ENCODE measurements at places on chromosomes 7 and 10.

DNA sequence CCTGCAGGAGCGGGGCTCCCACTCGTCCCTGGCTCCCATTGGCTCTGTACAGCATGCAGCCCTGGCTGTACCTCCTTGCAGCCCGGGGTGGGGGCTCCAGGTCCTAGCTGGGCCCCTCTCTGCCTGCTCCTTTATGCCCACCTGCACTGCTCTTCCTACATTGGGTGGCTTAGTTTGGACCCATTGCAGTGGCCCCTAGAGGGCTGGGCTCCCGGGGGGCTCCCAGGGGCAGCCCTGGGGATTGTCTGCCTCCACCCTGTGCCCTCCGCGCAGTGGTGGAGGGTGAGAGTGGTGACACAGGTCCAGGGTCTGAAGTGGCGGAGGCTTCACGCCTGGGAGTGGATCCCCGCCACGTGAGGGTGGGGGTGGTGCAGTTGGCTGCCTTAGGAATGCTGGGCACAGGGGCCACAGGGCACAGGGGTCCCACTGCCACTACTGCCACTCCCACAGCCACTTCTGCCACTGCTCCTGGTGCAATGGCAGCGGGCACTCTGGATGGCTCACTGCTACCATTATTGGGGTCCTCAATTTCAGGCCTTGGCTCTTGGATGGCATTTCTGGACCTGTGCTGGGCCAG is 177.1 kb downstream of the ARL4A start:
- DNase-seq = no peak

DNA sequence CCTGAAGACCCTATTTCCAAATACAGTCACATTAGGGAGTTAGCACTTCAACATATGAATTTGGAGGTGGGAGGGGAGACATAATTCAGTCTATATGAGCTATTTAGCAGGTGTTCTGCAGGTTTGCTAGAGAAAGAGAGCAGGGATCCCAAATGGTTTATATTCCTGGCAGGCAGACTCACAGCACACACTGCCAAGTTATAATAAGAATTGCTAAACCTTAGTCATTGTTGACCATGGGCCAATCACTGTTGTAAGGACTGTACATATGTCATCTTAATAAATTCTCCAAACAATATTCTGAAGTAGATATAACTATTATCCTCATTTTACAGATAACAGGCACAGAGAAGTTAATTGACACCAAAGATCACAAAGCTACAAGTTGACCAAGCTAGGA is 1.5 kb upstream of the CCDC3 start:
- DNase-seq = no peak

GRCh38 chr10:120386896-120387295 is 70.1 kb upstream of the PLPP4 start:
- DNase-seq = no peak

DNA sequence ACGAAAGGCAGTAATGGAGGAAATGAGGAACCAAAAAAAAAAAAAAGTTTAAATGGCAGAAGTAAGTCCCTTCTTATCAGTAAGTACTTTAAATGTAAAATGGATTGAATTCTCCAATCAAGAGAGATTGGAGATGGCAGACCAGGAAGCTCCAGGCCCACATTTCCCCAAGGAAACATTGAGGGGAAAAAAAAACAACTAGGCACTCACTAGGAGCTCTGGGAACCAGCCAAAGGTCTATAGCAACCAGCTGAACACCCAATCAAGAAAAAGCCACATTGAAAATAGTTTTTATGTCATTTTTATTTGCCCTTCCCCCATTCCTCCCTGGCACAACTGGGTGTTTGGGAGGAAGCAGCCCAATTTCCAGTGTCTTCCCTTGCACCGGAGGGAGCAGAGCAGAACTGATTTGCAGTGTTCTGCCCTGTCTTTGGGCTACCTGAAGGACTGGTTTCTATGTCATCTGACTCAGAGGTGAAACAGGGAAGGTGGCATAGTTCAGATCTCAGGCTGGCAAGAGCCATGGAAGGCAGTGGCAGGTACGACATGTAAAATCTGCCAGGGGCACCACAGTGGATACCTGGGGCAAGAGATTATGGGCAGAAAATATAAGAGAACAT is 121.9 kb downstream of the SMURF1 start:
- DNase-seq = no peak

- no peak for DNase-seq
Measured at GRCh38 chr10:132208462-132209050, 21.8 kb downstream of the DPYSL4 start.

DNA sequence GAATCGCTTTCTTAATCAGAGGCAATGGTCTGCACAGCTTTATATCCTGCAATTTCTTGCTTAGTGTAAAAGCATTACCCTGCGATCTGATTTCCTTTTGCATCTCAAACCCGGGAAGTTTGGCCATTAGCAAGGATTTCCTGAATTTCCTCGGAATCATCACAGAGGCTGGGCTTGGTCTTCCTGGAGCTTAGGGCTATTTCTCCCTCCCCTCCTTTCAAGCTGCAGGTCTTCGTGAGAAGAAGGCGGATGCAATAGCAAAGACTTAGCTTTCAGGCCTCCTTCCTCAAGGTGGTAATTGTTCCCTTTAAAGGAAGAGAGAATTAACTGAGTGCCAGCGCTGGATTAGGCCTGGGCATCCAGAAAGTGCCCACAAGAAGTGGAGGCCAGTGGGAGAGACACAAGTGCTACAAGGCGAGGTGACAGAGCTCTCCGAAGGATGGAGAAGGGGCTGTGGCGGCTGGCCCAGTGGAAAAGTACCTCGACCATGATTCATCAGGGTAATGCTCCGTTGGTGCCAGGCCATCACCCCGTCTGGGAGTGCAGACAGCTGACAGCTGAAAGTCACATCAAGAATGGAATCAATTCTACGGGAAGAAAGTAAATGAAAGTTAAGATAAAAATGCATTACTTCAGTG is 4.0 kb upstream of the ARMS2 start:
- DNase-seq = no peak

DNA sequence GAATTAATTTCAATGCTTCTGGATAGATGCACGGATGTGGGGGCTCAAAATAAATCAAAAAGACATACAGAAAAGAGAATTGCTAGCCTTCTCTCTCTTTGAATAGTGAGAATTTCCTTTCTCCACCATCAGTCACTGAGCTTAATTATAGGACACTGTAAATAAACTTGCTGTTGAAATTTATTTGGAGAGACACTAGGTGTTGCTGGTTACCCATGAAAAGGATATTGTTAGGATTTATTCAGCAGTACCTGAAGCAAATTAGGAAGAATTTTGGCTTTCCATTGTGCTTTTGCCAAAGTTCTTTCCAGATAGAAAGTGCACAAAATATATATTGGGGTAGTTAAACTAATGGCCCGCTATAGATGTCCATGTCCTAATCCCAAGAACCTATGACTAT is 27.6 kb downstream of the GCC1 start:
- DNase-seq = no peak

GRCh38 chr10:526651-527312 is 162.7 kb downstream of the DIP2C start:
- DNase-seq = no peak

DNA sequence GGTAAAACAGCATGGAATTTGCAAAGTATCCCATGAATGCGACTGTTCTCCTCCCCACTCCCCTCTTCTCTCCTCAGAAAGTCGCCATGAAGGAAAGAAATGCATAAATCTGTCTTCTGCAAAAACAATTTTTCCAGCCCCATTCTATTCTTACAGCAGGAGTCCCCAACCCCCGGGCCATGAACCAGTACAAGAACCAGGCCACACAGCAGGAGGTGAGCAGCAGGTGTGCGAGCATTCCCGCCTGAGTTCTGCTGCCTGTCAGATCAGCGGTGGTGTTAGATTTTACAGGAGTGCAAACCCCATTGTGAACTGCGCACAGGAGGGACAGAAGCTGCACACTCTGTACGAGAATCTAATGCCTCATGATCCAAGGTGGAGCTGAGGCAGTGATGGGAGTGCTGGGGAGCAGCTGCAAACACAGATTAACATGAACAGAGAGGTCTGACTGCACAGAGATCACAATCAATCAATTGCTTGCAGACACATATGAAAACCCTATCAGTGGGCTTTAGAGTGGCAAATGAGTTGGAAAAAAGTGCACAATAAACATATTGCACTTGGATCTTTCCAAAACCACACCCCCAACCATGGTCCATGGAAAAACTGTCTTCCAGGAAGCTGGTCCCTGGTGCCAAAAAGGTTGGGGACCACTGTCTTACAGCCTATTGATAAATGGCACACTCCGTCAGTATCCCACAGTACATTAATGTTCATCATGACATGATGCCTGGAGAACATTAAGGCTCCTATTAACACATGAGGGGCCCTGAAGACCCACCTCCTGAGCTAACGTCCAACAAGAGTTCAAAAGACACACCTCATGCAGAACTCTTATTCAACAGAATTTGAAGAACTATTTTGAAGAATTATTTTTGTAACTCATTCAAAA is 205.0 kb downstream of the PTPRN2 start:
- DNase-seq = no peak

DNA sequence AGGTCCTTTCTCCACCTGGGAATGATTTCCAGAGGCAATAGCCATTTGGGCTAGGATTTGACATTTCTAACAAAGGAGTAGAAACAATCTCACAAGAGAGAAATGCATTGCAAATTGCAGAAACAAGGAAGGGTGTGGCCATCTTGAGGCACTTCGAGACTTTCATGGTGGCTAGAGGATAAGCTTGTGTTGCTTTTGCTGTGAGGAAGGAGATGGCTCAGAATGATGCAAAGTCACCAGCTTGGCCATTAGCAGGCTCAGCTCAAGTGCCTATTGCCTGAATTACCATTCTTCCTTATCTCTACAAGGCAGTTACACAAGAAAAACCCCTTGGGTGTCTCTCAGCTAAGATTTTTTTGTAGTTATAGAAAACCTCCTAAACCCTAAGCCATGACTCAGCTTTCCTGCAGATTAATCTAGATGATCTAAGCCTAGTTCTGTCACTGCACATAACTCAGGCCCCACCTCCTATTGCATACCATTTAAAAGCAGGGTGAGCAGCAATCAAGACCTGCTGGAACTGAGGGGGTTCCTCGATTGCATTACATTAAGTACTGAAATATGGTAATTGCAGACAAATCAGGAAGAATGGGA is 683.1 kb downstream of the NRG3 start:
- no peak for DNase-seq

DNA sequence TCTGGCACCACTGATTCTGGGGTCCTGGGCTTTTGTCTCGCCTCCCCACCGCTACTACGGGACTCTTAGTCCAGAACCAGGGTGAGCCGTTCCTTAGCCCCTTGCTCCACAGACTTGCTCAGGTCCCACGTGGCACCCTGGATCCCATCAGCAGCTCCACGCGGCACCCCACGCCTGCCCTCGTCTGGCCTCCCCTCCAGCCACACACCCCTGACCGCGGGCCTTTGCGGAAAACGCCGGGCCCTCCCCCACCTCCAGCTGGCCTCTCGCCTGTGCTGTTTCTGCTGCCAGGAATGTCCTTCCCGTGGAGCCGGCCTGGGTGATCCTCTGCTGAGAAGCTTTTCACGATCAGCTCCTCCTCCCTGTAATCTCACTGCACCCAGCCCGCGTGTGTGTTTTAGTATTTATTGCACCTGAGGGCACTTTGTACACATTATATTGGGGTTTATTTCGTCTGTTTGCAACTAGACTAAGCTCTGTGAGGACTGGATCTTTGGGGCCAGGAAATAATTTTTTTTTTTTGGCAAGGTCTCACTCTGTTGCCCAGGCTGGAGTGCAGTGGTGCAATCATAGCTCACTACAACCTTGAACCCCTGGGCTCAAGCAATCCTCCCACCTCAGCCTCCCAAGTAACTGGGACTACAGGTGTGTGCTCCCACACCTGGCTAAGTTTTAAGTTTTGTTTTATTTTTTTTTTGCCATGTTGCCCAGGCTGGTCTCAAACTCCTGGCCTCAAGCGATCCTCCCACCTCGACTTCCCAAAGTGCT is 10.5 kb upstream of the TTYH3 start:
- no peak for DNase-seq

- DNase-seq = no peak
Measured at GRCh38 chr10:125233726-125234125, 73.4 kb upstream of the CTBP2 start.

- DNase-seq = no peak
Measured at GRCh38 chr10:31028081-31028480, 3.6 kb downstream of the ZNF438 start.

GRCh38 chr10:8369666-8370065 is 315.2 kb downstream of the GATA3 start:
- DNase-seq = no peak

DNA sequence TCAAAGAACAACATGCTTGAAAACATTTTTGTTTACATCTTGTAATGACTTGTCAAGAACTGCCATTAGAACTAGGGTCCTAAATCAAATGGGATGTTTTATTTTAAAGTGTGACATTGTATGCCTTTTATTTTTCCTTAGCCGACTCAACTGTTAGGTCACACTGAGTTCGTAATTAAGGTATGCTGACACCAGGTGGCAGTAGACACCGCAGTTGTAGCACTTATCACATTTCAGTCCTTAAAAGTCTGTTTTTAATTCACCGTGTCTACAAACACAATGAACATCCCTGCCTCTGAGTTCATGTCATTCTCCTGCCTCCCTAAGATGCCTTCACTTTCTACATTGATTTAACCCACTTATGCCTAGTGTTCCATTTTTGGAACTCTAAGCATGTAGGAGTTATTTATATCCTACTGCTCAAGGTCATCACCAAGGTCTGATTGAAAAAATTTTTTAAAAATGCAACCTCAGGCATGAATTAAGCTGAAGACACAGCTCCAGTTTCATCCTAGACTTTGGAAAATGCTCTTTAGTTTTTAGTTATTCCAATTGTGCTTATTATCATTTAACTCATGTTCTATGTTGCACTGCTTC is 186.1 kb downstream of the BMPER start:
- DNase-seq = no peak

- no peak for DNase-seq
Measured at GRCh38 chr10:89645742-89646172, 715 bp upstream of the PANK1 start.

- no peak for DNase-seq
Measured at GRCh38 chr10:123149162-123149567, 1.2 kb downstream of the HMX2 start.

DNA sequence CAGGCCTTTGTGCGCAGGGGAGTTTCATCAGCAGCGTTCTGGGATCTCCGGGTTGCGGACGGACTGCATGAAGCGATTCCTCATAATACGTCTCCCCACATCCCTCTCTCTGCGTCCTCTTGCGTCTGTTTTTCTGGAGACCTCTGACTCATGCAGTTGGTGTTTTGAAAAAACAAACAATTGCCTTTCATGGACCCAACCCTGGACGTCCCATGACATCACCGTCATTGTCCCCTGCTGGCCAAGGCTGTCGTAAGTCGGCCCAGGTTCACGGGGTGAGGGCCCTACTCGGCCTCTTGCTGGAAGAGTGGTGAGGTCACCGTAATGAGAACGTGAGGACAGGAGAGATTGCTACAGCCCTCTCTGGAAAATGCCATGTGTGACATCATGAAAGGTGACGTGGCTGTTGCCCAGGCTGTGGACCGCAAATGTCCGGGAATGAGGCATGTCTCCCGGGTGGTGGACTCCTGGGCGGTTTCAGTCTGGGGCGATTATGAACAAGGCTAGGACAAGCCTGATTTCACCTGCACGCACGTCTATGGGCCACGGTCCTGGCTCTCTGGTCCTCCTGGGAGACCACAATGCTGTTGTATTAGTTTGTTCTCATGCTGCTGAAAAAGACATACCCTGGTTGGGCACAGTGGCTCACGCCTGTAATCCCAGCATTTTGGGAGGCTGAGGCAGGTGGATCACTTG is 9.8 kb upstream of the MAFK start:
- DNase-seq = no peak

GRCh38 chr10:10209167-10209566 is 808.5 kb upstream of the CELF2 start:
- no peak for DNase-seq
